ENCODE measurements at places on chromosomes 4 and X.

DNA sequence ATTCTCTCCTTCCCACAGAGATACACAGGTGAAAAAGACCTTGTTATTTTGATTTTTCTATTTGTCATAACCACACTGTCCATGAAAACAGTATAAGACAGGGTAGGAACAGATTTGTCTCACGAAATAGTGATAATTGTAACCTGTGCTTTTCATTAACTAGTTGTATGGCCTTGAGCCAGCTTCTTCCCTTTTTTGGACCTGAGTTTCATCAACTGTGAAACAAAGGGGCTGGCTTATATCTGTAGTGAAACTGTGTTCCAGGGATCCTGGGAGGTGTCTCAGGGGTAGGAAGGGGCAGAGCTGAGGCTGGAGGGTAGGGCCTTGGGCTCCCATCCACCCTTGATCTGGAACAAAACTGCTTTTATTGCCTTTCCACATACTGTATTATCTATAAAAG, 50.9 kb downstream of the MED28 start:
- DNase-seq = no peak

DNA sequence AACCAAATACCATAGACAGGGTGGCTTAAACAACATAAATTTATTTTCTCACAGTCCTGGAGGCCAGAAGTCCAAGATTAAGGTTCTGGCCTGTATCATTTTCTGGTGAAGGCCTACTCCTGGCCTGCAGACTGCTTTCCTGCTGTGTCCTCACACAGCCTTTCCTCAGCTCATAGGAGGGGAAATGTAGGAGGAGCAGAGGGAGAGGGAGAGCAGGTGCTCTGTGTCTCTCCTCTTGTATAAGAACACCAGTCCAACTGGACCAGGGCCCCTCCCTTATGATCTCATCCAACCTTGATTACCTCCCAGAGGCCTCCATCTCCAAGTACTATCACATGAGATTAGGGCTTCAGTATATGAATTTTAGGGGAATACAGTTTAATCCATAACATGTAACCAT, 34.3 kb downstream of the RAPGEF2 start:
- no peak for DNase-seq

GRCh38 chr4:166257276-166257675, 384.2 kb downstream of the TLL1 start:
- no peak for DNase-seq

GRCh38 chr4:105683038-105683437, 25.5 kb downstream of the INTS12 start:
- no peak for DNase-seq

GRCh38 chr4:165378745-165379677, at the start of gene CPE:
TSS of gene CPE (plus strand) at chr4:165379008. CDS start at chr4:165379222, 214 bp downstream.
- DNase-seq = peak; percentile 86

Data from HEK293T (cell line).